ENCODE measurements at places on chromosomes 12 and 14.

DNA sequence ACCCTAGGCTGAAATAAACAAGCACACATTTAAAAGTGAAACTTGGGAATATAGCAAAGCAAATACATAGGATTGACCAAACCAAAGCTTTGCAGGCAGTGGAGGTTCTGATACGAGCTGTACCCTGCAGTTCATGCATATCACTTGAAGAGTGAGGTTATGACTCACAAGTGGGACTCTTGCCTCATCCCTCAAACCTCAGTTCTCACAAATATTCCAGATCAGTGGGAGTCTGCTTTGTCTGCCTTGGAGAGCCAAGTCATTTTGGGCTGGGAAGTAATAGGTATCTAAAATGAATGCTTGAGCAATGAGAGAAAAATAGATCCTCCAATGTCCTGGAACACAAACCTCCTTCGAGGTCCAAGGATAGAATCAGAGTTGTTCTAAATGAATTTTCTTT is 116.4 kb downstream of the LRIG3 start:
- DNase-seq: no peak

DNA sequence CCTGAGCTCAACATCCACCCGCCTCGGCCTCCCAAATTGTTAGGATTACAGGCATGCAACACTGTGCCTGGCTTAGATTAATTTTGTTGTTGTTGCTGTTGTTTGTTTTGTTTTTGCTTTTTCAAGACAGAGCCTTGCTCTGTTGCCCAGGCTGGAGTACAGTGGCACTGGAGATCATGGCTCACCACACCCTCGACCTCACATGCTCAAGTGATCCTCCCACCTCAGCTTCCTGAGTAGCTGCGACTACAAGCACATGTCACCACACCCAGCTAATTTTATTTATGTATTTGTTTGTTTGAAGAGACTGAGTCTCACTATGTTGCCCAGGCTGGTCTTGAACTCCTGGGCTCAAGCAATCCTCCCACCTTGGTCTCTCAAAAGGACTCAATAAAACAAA is 26.7 kb downstream of the CRY1 start:
- no peak for DNase-seq

DNA sequence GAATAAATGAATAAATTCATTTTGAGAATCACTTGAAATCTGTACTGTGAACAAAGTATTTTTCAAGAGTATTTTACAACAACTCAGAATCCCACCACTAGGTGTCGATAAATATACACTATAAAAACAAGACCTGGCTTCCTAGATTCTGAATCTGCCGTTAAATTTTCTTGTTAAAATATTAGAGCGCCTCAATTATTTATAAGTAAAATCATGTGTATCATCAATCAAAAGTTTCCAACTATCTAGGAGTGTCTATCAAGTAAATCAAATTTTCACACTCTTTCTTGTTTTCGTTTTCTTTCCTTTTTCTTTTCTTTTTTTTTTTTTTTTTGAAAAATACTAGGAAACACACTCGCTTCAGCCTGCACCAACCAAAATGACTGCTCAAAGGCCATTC is 179.2 kb upstream of the DCN start:
- no peak for DNase-seq

GRCh38 chr12:46205294-46205693 is 63.5 kb downstream of the SLC38A1 start:
- DNase-seq: no peak

DNA sequence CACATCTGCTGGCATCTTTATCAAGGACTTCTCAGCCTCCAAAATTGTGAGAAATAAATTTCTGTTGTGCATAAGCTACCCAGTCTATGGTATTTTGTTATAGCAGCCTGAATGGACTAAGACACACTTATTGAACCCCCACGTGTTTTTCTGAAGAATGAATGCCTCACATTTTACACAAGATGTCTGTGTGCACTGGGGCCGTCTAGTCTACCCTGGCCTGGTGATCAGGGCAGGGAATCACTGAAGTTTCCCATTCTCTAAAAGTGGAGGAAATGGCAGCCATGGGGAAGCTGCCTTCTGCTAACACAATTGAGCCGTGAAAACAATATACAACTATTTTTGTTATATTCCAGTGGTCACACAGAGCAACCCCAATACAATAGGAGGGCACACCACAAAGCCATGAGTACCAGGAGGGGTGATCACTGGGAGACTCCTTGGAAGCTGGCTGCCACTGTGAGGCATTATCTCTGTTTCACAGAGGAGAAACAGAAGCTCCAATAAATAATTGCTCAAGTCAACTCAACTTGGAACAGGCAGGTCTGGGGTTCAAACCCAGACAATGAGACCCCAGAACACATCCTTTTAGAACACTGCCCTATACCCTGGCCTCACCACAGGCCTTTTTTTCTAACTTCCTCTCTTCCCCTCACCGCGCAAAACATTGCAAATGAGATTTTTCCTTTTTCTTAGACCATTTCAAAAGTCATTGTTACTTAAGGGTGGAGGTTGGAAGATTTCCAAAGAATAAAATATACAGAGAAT is 18.3 kb upstream of the LTA4H start:
- DNase-seq: peak; percentile 54

DNA sequence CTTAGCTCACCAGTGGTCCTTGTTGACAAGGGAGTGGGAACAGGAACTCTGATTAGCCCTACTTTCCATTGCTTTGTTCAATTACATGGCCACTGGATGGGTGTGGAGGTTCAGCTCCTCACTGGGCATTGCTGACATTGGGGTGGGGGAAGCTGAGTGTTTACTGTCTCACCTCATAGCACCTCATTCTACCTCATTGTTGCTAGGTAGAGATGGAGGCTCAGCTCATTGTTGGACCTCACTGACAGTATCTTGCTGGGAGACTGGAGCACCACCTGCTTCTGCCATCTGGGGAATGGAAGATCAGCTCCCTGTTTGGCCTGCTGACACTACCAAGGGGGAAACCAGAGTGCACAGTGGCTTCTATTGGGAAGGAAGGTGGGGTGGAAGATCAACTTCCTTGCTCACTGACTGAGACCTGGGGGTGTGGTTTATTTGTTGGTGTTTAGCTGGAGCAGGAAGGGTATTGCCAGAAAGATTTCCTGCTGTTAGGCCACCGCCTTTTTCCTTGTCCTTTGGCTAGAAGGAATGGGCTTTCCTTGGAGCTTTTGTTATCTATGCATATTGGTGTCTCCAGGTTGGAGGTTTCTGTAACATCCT is 1.3 kb upstream of the OR4E2 start:
- no peak for DNase-seq

- no peak for DNase-seq
These were observed 33.1 kb downstream of the SNRNP35 start for GRCh38 chr12:123491056-123491455.

GRCh38 chr12:78684419-78684818 is 180.2 kb upstream of the SYT1 start:
- DNase-seq: no peak

DNA sequence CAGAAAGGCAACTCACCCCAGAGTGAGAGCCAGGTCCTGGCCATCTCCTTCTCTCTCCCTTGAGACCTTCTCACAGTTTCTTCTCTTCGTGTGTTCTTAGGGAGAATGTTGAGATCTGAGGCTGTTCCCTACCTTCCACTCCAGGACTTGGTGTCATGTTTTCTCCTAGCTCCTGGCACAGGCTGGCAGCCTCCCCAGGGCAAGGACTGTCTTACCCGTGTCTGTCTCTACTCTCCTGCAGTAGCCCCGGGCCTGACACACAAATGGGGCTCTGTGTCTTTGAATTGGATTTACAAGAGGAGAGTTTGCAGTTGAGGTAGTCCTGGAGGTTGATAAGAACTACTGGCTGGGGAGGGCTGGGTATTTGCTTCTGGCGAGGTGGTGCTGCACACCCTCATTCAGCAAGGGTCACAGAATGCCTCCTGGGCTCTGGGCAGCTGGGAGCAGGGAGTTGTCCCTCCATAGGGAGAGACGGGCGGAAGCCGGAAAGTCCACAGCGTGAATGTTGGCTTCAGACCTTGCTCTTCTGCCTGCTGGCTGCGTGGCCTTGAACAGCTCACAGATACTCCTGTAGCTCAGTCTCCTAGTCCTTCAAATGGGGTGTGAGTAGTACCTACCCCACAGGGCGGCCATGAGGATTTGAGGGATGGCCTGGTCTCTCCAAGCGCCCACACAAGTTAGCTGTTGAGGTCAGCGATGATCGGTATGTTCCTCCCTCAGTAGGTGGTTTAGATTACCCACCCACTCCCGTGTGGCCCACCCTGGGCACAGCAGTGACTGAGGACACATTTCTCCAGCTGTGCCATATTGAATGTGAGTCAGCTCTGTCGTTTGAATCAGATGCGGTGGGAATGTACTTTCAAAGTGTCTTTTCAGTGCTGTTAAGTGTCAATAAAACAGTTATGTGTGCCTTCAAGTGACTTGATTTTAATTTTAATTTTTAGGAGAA is 10.2 kb downstream of the EP400 start:
- no peak for DNase-seq

- no peak for DNase-seq
These were observed 98.9 kb downstream of the EGLN3 start for GRCh38 chr14:33851931-33852330.

DNA sequence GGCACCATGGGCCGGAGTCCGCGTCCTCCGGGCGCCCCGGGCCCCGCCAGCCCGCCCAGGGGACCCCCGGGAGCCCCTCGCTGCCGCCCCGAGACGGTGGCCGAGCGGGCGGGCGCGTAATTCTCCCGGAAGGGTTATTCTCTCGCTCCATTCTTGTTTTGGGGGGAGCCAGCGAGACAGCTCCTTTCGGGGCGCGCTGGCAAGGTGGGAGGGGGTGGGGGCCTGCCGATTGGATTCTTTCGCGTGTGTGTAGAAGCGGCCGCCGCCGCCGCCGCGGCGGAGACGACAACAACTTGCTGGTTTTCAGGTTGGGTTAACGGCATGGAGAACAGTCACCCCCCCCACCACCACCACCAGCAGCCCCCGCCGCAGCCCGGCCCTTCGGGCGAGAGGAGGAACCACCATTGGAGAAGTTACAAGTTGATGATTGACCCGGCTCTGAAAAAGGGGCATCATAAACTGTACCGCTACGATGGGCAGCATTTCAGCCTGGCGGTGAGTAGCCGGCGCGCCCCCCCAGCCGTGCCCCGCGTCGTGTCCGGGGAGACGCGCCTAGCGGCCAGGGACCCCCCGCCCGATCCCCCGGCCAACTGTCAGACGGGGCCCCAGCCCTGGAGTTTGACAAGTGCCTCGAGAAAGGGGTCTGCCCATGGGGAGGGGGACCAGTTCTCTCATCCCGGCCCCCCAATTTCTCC is 755 bp downstream of the SETD1B start:
- no peak for DNase-seq

- DNase-seq: no peak
These were observed 97.7 kb downstream of the PPM1A start for GRCh38 chr14:60346706-60347105.

- no peak for DNase-seq
These were observed 193.3 kb upstream of the SYT1 start for GRCh38 chr12:78671295-78671694.

GRCh38 chr12:90013409-90013808 is 304.8 kb upstream of the ATP2B1 start:
- no peak for DNase-seq

GRCh38 chr14:69695322-69696203 is 71.4 kb upstream of the SRSF5 start:
- DNase-seq: peak; percentile 56

DNA sequence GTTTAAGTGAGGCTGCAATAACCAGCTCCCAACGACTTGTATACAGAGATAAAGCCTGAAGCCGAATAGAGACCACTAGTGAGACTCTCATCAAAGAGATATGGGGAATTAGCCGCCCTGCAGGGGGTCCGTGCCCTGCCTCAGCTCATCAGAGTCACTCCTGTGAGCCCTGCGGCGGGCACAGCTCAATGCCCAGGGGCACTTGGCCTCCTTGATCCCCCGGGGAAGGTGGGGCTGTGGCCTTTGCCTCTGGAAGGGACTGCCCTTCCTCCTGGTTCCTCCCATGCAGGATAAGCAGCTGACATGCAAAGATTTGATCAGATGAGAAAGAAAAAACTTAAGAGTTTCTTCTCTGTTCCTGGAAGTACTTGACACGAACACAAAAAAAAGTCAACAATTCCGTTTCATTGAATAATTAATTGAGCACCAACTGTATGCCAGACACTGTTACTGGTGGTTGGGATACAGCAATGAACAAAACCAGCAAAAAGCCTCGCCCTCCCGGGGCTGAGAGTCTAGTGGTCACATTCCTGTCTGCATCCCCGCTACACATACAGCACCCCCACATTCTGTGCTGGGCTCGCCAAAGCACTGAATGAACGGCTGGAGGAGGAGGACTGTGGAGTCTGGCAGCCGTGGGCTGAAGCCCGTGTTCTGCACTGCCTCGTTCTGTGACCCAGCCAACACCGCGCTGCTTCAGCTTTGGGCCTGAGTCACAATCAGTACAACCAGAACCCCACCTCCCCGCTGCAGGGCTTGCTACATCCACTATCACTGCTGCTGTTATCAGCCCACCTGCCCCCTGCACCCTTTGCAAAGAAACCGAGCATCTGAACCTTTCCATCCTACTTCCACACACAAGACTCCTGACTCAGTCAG is 10.3 kb downstream of the TTC7B start:
- no peak for DNase-seq

DNA sequence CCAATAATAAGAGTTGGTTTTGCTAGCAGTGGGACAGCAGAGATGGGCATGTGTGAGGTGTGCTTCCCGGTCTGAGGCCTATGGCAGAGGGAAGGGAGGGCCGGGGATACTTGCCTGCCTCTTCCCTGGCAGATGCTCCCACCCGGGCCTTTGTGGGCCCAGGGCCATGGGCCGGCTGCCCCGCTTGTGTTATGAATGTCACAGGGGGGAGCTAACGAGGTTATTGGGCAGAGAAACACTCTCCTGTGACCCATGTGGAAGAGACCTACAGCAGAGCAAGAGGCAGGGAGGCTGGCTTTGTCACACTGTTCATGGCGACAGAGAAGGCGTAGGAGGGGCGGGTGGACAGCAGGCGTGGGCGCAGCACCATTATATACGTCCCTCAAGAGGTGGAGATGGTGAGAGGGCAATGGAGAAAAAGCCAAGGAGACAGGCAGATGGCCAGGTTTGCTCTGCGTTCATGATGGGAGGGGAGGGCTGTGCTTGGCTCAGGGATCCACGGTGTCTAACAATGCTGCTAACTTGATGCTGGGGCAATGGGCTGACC is 13.3 kb downstream of the CCND2 start:
- DNase-seq: no peak

- no peak for DNase-seq
These were observed 93.5 kb upstream of the CEP83 start for GRCh38 chr12:94553130-94553519.

- peak; percentile 12 for DNase-seq
These were observed 131.4 kb downstream of the BBS10 start for GRCh38 chr12:76216585-76217472.

- DNase-seq: no peak
These were observed 15.5 kb downstream of the CCDC63 start for GRCh38 chr12:110862329-110862728.

GRCh38 chr12:13022851-13023271 is 21.3 kb upstream of the FAM234B start:
- no peak for DNase-seq

GRCh38 chr14:100132161-100132902 is 27.1 kb downstream of the DEGS2 start:
- DNase-seq: no peak

GRCh38 chr12:109706747-109707469 is 6.7 kb upstream of the FAM222A start:
- DNase-seq: no peak
